ENCODE measurements at places on chromosomes 1 and 21.

DNA sequence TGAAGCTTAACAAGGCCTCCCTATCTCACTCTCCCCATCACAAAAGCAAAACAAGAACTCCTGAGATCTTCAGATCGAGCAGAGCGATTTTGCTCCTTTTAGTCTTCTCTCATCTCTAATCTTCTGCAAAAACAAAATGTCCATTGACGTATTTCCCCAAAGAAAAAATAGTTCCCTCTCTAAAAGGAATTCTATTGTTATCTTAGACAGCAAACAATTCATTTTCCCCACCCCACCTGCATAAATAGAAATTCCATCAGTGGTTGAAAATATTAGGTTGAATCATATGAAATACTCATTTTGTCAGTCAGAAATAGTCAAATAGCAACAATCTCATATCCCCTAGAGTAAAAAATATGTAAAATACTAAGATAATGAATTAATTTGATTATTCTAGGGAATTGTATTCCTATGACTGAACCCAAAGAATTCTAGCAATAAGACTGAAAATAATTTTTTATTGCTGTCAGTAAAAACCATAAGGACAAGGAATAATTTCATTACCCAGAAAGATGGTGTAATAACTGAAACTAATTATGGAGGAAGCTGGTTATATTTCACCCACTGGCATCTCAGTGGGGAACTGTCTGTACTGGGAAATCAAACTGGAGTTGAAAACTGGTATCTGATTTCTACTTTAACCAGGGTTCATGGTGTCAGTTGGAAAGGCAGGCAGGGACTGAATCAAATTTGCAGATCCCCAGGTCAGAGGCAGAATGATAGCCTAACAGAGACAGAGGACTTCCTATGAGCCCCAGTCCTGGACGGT is 51.3 kb downstream of the RHOU start:
- no peak for DNase-seq

DNA sequence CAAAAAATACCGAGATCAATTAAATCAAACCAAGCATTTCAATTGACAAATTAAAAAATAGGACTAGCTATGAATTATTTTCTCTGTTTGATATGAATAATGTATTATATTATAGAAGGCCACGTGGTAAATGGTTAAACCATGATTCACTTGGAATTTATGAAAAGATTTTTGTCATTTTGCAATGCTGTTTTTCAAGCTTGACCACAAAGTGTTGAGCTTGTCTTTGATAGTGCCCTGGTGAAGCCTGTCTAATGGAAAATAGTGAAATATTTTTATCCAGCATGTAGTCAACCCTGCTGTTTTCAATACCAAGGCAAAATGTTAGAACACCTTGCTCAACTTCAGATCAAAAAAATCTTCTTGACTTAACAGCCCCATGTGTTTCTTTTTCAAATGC is 288.0 kb upstream of the PRMT6 start:
- DNase-seq, result peak; percentile 54

GRCh38 chr1:171762143-171762563 is 19.3 kb upstream of the METTL13 start:
- DNase-seq, result no peak

DNA sequence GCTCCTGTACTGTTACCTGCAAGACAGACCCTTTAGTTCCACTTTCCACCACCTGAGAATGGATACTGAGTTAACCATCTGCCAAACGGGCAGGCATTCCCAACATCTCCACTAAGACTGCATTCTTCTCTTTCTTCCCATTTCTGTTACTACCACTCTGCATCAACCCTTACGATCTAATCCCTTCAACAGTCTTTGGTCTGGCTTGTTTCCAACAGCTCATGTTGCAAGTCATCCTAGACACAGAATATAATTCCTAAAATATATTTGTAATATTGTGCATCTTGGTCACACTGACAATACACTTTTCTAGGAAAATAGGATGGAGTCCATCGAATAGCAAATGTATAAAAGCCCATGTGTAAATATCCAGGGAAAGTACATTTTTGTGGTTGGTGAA is 166.7 kb downstream of the SIPA1L2 start:
- DNase-seq, result peak; percentile 18

DNA sequence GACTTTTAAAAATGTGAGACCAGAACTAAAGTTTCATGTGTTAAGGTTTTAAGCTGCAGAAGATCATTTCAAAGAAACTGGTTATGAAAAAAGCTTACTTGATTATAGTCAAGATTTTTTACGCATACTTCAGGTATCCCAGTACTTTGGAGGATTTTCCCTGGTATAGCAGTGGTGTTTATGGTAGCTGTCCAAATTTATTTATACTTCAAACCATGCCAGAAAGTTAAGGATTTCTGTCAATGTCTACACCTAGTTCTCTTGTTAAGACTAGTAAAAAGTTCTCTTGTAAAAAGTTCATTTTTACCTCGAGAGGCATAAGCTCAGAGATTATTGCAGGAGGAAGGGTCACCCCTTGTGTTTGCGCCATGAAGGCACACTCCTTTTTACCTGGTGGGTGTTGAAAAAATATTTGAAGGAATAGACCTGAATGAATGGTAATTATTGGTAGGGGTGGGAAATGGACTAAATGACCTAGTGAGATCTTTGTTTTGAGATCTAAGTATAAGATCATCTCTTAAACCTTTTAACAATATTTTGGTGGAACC is 2.8 kb downstream of the DYRK1A start:
- DNase-seq, result no peak

- DNase-seq, result peak; percentile 79
Observed at GRCh38 chr1:207644852-207645634, at the start of gene CR1L. CR1L (plus strand) TSS chr1:207645133; CDS start chr1:207645234, 101 bp downstream.

GRCh38 chr1:195335541-195335940 is 1272.7 kb downstream of the KCNT2 start:
- peak; percentile 59 for DNase-seq

DNA sequence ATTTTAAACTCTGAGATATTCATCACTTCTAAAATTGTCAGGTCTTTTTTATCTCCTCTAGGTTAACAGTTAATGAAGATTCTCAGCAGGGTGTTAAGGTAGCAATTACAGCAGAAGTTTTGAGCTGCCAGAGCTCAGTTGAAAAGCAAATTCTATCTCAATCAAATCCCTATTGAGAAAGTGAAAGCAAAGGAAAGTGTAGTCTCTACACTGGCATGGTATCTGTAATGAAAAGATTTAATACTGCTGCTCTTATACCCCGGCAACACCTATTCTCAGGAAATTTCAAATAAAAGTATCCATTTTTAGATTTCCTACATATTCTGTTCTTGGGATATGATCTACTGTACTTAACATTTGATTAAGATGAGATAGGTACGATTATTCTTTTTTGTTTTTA is 913.5 kb downstream of the MRPL39 start:
- DNase-seq, result no peak

GRCh38 chr1:55749975-55750627 is 534.9 kb upstream of the USP24 start:
- no peak for DNase-seq

DNA sequence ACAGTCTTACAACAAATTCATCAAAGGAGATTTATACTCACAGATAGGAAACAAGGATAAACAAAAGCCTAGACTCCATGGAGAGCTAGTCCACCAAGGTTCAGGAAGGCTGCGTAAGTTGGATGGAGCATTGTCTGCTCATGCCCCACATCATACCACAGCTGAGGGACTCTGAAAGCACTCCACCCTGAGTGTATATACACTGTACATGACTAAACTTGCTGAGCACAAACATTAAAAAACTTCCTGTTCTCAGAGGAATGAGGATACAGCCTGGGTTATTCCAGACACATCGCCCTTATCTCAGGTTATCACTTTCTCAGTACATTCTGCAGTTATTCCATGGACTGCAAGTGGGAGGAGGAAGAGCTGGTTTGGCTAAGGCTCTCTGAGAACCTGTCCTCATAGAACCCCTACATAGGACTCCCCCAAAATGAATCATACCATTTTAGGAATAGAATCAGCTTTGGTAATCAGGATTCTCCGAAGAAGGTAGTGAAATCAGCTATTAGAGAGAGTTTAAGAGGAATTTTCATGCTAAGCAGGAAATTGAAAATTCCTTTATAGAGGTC is 58.0 kb upstream of the PRMT6 start:
- no peak for DNase-seq

DNA sequence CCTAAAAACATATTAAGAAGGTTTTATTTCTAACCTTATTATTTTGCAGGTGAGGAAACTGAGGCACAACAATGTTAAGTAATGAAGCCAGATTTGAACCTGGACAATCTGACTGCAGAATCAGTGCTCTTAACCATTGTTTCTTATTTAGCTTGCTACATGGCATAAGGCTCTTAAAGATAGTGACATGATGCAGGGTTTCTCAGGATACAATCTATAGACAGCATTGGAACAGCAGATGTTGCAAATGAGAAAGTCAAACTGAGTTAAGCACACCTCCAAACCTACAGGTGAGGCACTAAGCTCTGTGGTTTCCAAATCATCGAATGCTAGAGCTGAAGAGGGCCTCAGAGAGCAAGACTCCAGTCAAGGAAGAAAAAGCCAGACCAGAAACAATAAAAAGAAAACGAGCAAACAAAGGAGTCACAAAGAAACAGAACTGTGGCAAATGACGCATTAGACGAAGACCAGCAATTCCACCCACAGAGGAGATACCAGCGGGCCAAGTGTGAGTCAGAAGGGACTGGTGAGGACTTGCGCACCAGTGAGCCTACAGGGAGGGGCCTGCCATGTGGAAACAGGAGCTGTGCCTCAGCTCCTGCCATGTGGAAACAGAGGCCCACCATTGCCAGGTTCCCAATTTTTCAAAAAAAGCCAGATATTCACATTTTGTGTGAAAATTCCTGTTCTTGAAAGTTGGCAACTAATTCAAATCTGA is 14.4 kb downstream of the CD58 start:
- DNase-seq, result peak; percentile 99

- DNase-seq, result peak; percentile 87
Observed at GRCh38 chr1:214386747-214387146, 105.8 kb downstream of the SMYD2 start.
